ENCODE measurements at places on chromosomes 2 and 18. TPM values are rescaled to one million over a fixed set of nuclear protein-coding genes. Genes with fewer than 3 reads are reported as not detected.

EFHD1 gene
- total RNA-seq, result not detected

GRCh38 chr18:34911661-34912384 is 129.4 kb upstream of the MAPRE2 start:
- DNase-seq, result peak; percentile 23

GRCh38 chr2:3986530-3987258 is 283.3 kb downstream of the DCDC2C start:
- no peak for DNase-seq

DNA sequence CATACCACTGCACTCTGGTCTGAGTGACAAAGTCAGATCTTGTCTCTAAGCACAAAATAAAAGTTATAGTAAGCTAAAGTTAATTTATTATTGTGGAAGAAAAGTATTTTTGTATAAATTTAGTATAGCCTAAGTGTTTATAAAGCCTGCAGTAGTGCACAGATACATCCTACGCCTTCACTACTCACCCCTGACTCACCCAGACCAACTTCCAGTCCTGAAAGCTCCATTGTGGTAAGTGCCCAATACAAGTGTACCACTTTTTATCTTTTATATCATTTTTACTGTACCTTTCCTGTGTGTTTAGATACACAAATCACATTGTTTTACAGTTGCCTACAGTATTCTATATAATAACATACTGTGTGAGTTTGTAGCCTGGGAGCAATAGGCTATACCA is 57.5 kb downstream of the UBE2E3 start:
- peak; percentile 77 for DNase-seq

VWC2L gene
- not detected for total RNA-seq

DNA sequence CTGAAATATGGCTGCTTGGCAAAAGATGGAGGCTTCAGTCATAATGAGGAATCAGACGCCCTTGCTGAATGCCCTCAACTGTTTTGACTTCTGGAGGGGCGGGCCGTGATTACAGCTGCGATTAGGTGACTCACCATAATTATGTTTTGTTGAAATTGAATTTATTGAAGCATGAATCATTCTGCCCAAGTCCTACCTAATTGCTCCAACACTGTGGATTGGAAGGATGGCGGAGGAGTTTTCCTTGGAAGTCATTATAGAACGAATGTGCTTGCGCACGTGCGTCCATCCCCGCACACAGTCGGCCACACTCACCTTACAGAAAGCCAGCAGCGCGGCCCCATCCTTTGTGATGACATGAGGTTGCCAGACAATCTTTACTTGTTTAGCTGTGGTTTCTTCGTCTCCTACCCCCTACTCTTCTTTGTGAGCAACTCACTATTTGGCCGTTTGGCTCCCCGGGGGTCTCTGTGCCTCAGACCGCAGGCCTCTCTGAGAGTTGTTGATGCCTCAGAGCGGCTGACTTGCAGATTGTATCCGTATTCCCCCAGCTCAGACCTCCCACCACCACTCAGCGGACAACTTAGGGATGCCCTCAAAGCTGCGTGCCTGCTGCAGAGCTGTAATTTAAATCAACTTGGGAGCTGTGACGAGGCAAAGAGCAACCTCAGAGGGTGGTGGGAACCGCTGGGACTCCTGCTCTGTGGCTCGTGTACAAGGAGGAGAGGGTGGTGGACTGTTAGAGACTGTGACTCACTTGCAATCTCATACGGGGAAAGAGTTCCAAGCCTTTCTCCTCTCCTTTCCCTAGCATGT is 513.4 kb downstream of the TNS1 start:
- peak; percentile 18 for DNase-seq

IL36B gene
- not detected for total RNA-seq

- no peak for DNase-seq
These were observed 1171.1 kb upstream of the CRIM1 start for GRCh38 chr2:35184471-35184870.

TUBB8B gene
- total RNA-seq, result not detected

UGT1A7 gene
- total RNA-seq, result 2.2 TPM

- no peak for DNase-seq
These were observed 254.0 kb downstream of the MEIS1 start for GRCh38 chr2:66688951-66689350.

TUBA3E gene
- total RNA-seq, result not detected

- DNase-seq, result peak; percentile 94
These were observed 95.4 kb downstream of the SOCS6 start for GRCh38 chr18:70384181-70384790.

- no peak for DNase-seq
These were observed 74.3 kb downstream of the LYPD1 start for GRCh38 chr2:132595693-132596092.

FN1 gene
- total RNA-seq, result 83.2 TPM

PKDCC gene
- 0.79 TPM for total RNA-seq

DNA sequence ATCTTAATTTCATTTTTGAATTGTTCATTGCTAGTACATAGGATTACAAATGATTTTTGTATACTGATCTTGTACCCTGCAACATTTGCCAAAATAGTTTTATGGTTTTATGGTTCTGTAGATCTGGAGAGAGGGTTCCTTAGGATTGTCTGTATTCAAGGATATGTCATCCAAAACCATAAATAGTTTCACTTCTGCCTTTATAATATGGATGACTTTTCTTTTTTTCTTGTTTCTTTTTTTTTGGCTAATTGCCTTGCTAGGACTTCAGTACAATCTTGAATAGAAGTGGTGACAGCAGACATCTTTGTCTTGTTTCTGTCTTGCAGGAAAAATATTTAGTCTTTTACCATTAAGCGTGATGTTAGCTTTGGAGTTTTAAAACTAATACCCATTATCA is 383.9 kb upstream of the HS6ST1 start:
- no peak for DNase-seq

- no peak for DNase-seq
These were observed 93.8 kb downstream of the EPB41L3 start for GRCh38 chr18:5449858-5450509.

DNA sequence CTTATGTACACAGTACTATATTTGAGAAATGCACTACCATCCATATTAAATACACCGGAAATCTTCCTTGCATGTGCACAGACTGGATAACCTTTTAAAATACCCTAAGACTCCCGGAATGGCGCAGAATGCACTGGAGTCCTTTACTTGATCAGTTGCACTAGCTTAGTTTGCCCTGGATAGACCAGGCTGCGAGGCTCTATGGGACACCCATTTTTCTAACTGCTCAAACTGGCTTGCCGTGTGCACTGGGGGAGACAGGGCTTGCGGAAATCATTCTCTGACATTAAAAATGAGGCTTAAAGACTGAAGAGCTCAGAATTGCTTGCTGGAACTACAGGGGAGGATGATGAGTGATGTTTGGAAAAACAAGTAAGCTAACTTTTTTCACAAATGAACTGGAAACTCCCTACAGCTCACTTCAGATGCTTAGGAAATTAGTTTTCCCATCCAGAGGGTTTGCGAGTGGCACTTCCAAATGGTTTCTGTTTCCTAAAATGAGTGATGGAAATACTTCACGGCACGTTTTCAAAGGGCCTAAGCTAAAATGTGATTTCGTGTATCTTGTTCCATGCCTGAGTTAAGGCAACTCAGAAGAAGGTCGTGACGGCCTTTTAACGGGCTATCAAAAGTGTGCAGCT is 2.7 kb downstream of the NCK2 start:
- DNase-seq, result no peak

DSC2 gene
- 49.0 TPM for total RNA-seq

EVA1A gene
- total RNA-seq, result 4.6 TPM

LIMS4 gene
- total RNA-seq, result not detected

DNA sequence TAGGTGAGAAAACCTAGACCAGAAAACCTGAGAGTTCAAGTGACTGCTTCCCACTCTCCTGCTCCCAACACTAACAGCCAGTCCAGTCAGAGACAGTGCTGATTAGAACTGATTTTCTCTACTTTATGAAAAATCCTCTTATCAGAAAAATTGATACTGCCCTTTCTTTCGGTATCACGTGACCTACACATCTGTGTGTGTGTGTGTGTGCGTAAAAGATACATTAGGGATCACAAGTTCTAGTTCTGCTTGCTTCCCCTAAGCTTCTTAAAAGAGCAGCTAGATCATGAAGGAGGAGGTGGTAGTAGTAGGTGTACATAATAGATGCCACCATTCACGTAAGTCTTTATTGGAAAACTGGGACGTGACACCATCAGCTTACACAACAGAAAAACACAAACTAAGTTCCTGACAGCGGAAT is 1.5 kb downstream of the ARL5A start:
- peak; percentile 43 for DNase-seq

- no peak for DNase-seq
These were observed 14.9 kb downstream of the IL1B start for GRCh38 chr2:112821682-112822081.

C1QL2 gene
- not detected for total RNA-seq

GRCh38 chr2:1556776-1557466 is 143.7 kb downstream of the TPO start:
- peak; percentile 27 for DNase-seq

RUFY4 gene
- total RNA-seq, result not detected

DNA sequence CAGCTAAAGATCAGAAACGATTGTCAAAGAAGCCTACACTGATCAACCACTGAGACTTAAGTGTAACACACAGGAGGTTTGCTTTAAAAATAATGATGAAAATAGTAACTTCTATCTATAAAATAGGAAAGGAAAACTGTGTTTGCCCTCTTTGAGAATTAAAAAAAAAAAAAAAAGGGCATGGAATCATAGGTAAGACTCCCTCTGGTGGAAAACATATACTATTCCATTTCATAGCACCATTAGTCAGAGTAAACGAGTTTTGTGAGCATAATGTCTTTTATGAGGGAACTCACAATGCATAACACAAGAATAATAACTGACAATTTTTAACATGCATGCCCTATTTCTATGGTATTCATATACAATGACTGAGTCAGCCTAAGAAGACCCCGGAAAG is 36.3 kb downstream of the SLC35F5 start:
- peak; percentile 49 for DNase-seq

DNA sequence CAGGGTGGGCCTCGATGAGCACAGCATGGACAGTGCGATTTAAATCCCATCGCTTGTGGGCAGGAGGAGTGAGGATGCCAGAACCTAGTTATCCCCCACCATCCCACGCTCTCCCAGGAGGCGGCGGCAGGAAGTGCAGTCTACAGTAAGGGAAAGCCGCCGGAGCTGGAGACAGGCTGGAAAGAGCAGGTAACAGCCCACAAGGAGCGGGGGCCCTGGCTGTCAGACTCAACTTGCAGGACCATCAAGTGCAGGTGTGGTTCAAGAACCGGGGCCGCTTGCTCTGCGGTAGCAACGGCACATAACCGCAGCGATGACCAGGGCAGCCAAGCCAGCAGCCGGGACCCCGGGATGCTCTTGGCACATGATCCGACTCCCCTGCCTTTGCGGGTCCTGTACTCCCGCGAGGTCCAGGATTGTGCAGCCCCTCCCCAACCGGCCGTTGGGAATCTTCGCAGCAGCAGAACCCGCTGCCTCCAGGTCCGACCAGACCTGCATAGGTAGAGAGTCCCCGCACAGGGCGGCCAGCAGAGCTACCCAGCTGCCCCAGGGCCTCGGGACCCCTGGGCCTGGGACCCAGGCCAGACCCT is 82.1 kb downstream of the BIN1 start:
- DNase-seq, result peak; percentile 29

DNA sequence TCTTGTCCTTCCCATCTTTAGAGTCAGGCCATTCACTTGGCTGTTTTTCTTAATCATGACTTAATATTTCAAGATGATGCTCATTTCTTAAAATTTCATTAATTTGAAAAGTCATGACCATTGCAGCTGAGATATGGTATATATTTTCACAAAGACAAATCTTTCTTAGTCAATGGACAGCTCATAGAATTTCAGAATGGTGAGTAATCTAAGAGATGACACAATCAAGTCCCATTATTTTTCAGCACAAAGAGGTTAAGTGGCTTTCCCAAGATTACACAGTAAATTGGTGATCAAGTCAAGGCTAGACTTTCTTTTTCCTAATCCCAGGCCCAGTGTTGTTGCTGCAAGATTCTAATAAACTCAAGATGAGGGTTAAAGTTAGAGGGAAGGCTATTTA is 34.4 kb upstream of the NT5C1B start:
- peak; percentile 93 for DNase-seq

- DNase-seq, result no peak
These were observed 52.7 kb upstream of the NCK2 start for GRCh38 chr2:105691947-105692390.

NTSR2 gene
- total RNA-seq, result not detected

MROH2A gene
- total RNA-seq, result not detected

DNA sequence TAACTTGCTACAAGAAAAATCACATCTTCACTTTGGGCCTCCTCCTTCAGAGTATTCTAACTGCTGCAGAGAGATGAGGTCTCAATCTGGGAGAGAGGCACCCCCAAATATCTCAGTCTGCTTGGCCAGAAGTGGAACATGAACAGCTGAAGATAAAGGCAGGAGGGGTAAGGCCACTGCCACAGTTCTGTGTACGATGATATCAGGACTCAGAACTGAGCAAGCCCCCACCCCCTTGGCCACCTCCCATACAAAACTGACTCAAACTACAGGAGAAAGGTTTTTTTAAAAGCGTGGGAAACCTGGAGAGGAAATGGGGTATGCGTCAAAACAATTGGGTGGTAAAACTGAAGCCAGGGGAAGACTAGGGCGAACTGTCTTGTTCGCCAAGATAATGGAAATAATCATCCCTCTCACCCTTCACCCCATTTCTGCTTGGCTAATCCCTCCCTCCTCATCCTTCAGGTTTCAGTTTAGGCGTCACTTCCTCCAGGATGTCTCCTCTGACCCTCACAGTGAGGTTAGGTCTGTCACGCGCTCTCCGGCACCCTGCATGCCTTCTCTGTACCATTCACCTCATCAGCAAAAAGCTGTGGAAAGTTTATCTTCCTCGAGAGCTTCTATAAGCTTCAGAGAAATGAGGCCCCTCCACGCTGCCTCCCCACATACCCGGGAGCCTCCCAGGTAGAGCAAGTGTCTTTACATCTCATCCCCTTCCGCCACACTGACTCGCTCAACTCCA is 64.4 kb downstream of the SFXN5 start:
- no peak for DNase-seq

DNA sequence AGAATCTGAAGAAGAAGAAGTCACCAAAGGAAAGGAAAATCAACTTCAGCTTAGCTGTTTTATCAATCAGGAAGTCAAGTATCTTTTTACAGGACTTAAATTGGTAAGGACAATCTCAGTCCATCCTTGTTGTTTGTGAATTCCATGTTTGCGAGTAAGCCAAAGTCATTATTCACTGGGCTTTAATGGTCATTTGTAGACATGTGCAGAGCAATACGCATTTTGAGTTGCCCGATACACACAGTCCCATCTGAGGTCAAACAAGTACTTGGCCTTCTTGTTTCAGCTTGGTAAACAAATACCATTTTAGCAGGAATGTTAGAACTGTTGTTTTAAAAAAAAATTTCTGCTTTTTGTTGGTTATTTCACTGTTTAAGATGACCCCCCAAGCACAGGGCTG is 40.9 kb downstream of the USP14 start:
- DNase-seq, result no peak

MAP2 gene
- total RNA-seq, result 8.2 TPM

TRIM43 gene
- total RNA-seq, result under 0.01 TPM

DNA sequence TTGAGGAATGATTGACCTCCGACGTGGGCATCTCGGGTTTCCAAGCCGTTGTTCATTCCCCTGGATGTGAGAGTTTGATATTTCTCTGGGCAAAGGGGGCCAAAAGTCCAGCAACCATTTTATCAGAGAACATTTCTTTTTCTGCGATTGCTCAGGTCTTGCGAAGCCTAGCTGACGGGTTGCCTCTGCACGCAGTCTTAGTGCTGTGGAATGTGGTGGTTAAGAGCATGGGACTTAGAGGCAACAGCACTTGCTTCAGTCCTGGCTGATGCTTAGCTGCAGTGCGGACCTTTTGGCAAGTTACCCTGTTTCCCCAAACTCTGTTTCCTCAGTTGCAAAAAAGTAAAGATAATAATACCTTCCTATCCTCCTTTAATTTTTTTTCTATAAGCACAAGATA is 45.0 kb downstream of the FAP start:
- no peak for DNase-seq

GRCh38 chr2:12457831-12458230 is 258.9 kb upstream of the TRIB2 start:
- DNase-seq, result no peak

Measured in bronchial epithelial cell (primary cell).